ENCODE measurements at places on chromosomes 5 and 9.

DNA sequence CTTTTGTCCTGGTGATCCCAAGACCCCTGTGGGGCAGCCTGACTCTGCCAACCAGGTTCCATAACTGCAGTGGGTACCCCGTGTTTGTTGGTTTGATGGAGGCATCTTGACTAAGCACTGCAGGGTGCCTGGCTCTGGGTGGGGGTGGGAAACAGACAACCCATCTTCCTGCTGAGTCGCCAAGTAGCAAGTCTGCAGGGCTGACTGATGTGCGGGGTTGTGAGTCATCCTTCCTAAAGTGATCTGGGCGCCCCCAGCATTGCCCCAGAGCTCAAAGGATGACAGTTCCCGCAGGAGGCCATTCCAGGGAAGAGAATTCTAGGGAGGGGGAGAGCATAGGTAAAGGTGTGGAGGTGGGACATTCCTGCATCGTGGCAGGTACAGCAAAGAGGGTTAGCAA, 23.5 kb downstream of the DAB2IP start:
- no peak for DNase-seq

DNA sequence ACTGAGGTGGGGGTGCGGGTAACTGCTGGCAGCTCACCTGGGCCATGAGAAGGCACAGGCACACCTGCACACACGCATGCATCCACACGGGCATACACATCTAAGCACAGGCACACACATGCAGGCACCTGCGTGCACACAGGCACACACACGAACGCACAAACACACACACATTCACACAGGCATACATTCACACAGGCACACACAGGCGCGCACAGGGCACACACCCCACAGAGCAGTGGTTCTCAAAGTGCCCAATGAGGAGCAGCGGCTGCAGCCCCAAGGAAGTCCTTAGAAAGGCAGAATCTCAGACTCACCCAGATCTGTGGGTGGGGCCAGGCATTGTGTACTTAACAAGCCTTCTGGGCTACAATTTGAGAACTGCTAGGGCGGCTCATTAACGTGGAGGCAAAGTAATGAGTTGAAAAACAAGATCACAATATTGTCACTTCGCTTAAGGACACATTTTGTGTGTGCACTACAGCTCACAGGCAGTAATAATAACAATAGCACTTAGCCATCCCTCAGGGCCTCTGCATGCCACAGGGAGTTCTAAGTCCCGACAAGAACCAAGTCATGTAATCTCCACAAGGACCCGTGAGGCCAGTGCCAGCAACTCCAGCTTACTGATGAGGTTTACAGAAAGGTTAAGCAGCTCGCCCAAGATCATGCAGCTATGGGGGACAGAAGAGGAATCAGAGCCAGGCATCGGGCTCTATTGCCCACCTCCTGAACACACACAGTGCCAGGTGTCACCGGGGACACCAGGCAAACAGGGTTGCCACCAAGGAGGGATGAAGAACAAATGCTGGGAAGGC, 91.6 kb downstream of the ROR2 start:
- DNase-seq, result no peak

GRCh38 chr9:95246547-95246946, 71.0 kb downstream of the FANCC start:
- DNase-seq, result no peak

DNA sequence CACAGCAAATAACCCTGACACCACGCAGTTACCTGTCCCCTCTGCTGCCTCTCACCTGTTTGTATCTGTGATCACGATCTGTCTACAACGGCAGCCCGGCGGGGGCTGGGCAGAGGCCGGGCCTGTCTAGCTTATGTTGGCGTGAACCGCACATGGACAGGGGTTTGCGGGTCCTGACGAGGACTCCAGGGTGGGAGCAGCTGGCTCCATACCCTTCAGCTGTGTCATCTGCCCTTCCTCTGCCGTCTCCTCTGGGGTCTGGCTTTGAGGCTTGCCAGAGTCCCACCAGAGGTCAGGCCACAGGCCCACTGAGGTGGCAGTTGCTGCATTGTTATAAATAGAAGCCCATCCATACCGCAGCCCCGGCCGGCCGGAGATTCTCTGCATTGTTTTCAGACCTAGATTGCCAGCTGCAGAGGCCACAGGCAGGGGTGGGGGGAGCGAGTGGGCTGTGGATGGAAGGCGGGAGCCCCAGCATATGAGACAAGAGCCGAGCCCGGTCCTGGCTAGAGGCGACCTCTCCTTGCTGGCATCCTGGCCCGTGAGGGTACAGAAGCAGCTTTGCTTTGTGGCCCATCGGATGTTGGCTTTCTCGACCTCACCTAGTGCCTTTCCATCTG, 37.8 kb downstream of the FAM78A start:
- no peak for DNase-seq

- no peak for DNase-seq
Observed at GRCh38 chr5:152282331-152282730, 122.7 kb downstream of the NMUR2 start.

DNA sequence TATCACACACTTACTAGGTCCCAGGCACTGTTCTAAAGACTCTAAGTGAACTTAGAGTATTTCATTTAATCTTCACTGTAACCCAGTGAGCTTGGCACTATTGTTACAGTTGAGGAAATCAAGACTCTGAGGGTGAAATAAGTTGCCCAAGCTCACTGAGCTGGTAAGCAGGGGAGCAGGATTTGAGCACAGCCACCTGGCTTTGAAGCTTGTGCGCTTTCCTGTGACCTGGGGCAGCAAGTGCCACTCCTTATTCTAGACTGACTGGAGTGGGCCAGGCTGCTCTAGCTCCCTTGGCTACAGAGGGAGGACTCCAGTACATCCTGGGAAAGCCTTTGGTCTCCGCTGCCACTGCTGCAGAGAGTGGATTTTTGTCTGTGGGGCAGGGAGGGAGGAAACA, 50.0 kb downstream of the RGS3 start:
- DNase-seq, result no peak

- no peak for DNase-seq
Observed at GRCh38 chr9:136935651-136936050, 8.9 kb downstream of the FBXW5 start.

DNA sequence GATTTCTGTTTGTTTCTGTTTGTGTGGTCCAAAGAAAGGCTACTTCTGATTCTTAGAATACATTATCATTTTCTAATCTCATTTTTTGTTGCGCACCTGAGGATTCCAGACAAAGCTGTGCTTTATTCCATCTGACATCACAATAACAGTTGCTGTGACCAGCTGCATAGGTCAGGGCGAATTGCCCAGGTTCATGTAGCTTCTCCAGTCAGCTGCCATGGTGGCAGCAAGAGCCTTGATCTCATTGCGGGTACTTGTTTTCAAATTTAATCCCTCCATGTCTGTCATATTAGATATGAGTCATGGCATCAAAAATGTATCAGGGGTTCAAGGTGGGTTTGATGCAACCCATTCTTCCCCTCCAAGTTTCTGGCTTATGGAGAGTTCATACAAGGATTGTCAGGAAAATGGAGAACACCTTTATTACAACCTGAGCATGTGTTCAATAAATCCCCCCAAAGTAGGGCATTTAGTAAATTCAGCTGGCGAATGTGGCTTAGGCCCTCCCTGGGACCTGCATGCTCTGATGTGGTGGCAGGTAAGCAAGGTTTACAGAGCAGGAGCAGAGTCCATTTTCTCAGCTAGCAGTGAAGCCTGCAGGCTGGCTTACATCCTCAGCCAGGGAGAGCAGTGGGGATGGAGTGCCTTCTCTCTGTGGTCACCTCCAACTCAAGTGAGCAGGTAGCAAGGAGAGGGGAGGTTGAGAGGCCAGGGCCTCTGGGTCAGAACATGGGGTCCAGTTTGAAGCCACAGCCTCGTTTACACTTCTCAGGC, 13.9 kb downstream of the CAVIN4 start:
- DNase-seq, result no peak

DNA sequence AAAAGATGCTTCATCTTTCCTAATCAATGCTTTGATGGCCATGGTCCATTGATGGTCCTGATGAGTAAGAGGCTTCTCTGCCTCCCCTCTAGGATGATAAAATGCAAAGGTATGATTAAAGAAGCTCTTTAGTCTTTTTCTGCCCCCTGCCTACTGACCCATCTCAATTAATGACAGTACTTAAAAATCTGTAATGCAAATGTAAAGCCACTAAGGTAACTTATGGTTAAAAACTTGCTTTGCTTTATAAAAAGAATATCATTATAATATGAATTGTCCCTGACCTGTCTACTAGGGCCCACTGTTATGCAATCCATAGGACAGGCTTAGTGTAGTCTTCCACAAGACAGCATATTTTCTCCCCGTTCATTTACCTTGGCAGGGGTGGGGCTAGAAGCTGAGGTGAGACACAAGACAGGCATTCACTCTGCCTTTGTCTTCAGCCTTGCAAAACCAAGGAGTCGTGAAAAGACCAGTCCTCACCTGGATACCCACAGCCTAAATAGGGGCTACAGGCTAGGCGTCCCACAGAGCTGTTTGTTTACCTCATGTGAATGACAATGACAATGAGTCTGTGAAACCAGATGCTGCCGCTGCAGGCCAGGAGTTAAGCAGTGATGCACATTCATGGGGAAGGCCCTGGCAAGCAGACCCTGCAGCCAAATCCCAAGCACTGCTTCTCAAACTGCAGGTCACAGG, 60.4 kb downstream of the BNC2 start:
- DNase-seq, result no peak

DNA sequence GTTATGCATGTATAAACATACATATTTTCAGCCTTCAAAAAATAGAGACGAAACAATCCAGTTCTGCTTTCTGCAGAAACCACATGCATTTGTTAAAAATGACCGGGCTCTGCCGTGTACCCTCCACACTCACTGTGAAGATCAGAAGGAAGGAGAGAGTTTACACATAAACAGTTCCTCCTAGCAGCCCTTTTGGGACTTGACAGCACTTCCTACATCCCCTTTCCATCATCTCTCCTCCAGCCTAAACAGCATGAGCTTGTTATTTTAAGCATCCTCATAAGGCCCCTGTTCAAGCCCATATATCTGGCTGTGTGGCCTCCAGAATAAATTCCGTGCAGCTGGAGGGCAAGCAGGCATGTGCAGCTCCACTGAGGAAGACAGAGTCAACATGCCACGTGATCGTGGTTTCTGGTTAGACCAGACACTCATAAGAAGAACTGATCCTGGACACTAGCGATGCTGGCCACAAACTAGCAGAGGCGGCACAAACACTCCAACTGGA, 42.2 kb downstream of the NIPAL4 start:
- DNase-seq, result no peak

- DNase-seq, result no peak
Observed at GRCh38 chr5:57338068-57338867, 144.3 kb downstream of the ACTBL2 start.

- no peak for DNase-seq
Observed at GRCh38 chr5:36662291-36662851, 56.0 kb downstream of the SLC1A3 start.

DNA sequence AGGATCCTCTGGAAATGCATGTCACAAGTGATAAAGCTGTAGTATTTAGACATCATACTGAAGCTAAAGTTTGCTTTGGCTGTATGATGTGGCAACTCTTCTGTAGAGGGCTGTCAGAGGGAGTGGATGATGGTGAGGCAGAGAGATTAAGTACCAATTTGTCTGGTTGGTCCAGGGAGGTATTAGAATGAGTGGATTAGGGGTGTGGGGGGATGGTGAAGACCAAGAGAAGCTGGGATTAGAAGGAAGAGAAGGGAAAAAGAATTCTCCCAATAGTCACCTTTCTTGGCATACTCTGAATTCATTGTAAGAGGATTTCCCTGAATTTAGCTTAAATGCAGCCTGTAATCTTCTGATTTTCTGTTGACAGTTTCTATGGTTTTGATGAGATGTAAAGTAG, 3.6 kb downstream of the PCDHAC2 start:
- no peak for DNase-seq

DNA sequence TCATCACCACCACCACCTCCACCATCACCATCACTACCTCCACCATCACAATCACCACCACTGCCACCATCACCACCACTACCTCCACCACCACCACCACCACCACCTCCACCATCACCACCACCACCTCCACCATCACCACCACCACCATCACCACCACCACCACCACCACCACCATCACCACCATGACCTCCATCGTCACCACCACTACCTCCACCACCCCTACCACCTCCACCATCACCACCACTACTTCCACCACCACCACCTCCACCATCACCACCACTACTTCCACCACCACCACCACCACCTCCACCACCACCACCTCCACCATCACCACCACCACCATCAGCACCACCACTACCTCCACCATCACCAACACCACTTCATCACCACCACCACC, 23.5 kb upstream of the ADCY2 start:
- DNase-seq, result no peak

GRCh38 chr9:114343471-114344187, 14.0 kb downstream of the ORM2 start:
- DNase-seq, result no peak

DNA sequence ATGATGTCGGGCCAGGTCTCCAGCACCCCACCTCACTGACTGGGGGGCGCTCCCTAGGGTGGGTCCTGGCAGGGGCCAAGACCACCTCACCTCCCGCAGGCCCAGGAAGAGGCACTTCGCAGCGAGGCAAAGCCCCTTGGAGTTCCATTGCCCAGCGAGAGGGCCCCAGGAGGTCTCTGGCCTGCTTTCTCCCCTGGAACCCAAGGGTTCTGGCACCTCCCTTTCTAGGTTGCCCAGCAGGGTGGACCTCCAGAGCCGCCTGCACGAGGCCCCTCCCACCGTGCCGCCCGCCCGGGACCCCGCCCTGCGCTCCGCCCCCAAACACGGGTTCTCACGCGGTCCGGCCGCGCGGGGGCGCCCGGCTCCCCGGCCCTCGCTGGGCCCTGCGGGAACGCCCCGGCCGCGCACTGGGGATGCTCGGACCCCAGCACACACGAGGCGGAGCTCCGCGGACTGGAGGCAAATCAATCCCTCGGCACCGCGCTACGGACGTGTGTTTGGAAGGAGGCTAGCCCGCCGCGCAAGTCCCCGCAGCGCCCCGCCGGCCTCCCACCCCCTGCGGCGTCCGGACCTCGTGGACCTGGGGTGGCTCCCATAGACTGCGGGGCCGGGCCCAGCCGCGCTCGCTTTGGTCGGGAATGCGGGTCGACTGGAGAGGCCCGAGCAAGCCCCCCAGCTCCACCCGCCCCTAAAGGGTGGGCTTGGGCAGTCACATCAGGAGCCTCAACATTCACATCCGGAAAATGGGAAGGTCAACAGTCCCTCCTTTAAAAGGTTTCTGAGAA, 99.5 kb upstream of the LMX1B start:
- DNase-seq, result peak; percentile 12

- peak; percentile 3 for DNase-seq
Observed at GRCh38 chr5:84885485-84886258, 501.0 kb upstream of the EDIL3 start.

DNA sequence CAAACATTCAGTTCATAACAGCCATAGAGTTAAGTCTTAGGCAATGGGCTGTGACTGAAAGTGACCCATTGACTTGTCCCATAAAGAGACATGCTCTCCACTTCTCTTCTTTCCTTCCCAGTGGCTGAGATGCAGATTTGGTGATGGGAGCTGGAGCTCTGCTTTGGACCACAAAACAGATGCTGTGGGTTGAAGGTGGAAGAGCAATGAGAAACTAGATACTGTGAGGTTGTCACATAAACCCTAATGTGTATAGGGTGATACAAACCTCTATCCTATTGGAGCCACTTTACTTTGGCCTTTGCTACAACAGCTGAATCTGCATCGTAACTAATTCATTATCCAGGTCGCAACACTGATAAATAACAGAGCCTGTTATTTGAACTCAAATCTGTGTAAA, 192.0 kb downstream of the TTC39B start:
- no peak for DNase-seq

- no peak for DNase-seq
Observed at GRCh38 chr5:149614034-149614907, 33.0 kb downstream of the ARHGEF37 start.

All from fibroblast of skin of left biceps (primary cell).